AG04449 (cell line): ENCODE measurements at places on chromosomes 2 and 18.

DNA sequence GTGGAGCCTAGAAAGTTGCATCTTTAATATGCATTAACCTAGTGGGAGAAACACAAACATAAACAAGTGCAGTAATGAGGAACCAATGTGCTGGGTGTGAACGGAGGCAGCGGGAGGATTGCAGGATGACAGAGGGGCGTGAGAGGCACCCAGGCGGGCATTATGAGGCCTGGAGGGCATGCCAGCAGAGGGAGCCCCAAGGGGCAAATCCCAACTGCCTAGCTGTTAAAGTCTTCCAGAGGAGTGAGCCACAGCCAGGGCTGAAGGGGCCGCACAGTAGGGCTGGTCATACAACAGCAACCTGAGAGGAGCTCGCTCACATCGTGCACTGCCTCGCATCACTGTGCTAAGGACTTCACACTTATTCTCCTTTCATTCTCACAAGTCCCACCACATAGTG is 13.3 kb upstream of the PRELID3A start:
- no peak for DNase-seq

- no peak for DNase-seq
These were observed 703.4 kb upstream of the LINC00305 start for GRCh38 chr18:64852281-64852680.

GRCh38 chr2:104434318-104434792 is 419.6 kb upstream of the POU3F3 start:
- no peak for DNase-seq

GRCh38 chr2:106782681-106783080 is 103.3 kb downstream of the ST6GAL2 start:
- DNase-seq = no peak

- DNase-seq = no peak
These were observed 226.0 kb upstream of the ITGA4 start for GRCh38 chr2:181231151-181231550.

DNA sequence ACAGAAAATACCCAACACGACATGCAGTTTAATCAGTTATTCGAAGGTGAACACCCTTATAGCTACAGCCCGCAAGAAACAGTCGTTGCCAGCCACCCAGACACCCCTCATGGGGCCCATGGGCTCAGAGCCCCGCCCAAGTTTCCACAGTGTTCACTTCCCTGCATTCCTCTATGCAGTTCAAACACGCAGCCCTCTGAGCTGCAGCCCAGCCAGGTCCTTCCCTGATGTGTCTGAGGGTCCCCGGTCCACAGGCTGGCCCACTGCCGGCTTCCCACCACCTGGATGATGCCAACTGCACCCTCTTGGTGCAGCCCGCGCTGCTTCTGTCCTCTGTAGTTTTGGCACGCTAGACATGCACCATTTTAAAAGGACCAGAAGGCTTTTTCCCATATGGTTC is 87.4 kb downstream of the ZNF516 start:
- no peak for DNase-seq

- no peak for DNase-seq
These were observed 215.8 kb downstream of the KCNS3 start for GRCh38 chr2:18094277-18094676.

- no peak for DNase-seq
These were observed 38.5 kb upstream of the ZNF396 start for GRCh38 chr18:35415511-35416073.

- no peak for DNase-seq
These were observed 11.0 kb upstream of the PLEKHM3 start for GRCh38 chr2:208036357-208036756.

DNA sequence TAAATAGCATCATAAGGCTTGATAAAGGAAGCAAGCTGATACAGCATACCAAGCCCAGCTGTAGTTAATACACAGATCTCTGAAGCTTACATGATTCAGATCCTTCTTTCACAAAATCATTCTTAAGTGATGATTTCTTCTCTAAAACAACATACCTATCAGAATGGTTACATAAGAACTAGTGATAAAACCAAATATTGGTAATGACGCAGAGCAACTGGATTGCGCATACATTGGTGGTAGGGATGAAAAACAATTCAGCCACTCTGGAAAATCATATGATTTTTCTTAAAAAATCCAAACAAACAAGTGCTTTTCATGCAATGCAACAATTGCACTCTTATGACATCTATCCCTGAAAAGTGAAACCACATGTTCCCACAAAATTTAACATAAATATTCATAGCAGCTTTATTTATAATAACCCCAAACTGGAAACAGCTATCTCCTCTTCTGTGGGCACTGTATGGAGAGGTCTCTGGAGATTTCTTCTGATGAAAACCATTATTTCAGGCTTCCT is 153.6 kb upstream of the DSEL start:
- DNase-seq = peak; percentile 93

GRCh38 chr2:32735348-32735747 is 107.5 kb downstream of the TTC27 start:
- no peak for DNase-seq
